ENCODE measurements at places on chromosomes 12 and 14.

- DNase-seq: no peak
Measured at GRCh38 chr12:98901189-98901588, 256.1 kb downstream of the APAF1 start.

DNA sequence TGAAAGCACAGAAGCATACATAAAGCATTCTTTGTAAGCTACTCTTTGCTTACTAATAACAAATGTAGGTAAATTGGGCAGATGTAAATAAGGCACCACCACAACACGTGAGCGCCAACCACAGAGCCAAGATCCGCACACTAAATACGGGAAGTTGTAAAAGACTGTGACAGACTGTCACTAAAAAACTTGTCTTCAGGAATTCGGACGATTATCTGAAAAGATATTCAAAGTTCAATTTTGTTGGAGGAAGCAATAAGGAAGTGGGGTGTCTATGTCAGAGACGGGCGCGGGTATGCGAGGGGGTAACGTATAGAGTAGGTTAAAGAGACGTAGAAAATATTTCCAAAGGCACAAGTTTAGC, 1.5 kb upstream of the HSP90B1 start:
- DNase-seq: peak; percentile 42

DNA sequence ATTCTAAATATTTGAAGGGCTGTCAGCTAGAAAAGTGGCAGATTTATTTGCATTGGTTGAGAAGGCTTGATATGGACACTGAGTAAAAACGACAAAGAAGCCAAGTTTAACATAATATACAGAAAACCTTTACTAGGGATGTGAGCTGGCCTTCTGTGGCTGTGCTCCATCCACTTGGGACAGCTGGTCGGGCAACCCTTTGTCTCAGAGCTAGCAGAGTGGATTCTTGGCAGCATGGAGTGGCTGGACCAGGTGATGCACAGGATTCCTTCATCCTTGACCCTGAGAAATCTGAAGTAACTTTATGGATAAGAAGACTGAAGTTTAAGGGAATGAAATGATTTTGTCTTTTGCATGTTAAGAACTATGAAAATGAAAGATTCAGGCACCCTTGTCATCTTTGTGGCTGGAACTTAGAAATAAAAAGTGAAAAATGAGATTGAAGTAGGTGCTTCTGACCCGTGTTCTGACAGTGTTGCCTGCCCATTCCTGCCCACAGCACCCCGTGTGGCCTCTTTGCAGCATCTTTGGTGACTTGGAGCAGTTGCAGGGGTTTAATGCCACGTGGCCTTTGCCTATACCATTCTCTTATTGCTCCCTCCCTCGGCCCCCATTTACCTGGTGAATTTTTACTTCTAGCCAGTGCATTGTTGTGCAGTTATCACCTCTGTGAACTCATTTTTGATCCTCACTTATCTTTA, 32.6 kb downstream of the PELI2 start:
- DNase-seq: no peak

GRCh38 chr12:41530441-41530840, 342.3 kb downstream of the PDZRN4 start:
- no peak for DNase-seq

GRCh38 chr12:104662203-104662602, 205.5 kb downstream of the CHST11 start:
- no peak for DNase-seq

DNA sequence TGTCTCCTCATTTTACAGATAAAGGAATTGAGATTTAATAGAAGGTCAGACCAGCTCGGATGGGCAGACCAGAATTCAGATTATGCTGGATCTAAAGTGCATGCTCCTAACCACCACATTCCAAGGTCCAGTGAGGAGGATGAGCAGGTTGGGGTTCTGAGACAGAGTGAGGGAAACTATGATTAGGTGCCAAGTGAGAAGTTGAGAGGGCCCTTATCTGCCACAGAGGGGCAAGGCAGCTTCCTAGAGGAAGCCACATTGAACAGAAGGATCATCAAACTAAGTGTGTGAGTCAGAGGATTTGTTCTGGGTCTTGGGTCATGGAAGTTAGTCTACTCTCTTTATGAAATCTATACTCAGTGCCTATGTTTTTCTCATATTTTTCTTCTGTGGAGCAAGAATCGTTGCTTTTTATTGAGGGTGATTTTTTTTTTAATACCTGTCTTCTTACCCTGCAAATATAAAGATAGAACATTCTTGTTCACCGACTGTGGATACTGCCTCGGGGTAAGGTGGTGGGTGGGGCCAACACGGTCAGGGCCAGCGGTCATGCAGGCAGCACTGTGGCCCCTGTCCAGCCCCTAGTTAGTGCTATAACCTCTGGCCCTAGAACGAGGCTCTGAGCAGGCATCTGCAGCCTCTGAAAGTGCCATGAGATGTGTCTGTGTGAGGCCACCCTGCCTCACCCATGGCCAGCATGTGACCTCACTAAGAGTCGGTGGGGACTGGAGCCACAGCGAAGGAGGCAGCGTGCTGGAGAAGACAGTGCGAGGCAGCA, 55.6 kb upstream of the PTHLH start:
- no peak for DNase-seq

- DNase-seq: no peak
Measured at GRCh38 chr14:67653651-67654280, 20.7 kb downstream of the VTI1B start.

DNA sequence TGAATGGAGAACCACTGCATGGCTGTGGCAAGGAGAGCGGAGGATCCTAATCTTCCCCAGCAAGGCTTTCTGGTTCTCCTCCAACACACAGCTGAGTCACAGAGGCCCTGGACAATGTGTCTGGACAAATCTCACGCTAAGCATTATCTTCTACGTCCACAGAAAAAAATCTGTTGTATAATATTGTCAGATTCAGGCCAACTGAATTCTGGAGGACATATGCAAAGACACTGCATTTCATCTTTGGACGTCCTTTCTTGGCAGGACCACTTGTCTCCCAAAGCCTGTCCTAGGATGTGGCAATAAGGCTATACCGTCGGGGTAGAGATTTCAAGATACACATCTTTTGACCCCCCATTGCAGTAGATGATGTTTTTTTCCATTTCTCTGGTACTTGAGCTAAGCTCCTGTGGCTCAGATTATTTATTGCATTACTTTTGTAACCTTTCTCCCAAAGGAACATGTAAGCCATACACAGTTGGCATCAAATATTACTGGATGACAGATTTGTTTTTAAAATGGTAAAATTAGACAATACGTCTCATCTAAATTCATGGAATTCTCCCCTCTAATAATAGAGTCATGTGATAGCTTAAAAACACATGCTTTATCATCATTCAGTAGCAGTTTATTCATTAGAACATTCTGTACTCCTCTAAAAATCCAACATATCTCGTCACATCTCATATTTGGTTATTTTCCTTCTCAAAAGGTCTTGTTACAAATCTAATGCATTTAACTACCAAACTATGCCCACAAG, 19.4 kb downstream of the LMO3 start:
- no peak for DNase-seq

DNA sequence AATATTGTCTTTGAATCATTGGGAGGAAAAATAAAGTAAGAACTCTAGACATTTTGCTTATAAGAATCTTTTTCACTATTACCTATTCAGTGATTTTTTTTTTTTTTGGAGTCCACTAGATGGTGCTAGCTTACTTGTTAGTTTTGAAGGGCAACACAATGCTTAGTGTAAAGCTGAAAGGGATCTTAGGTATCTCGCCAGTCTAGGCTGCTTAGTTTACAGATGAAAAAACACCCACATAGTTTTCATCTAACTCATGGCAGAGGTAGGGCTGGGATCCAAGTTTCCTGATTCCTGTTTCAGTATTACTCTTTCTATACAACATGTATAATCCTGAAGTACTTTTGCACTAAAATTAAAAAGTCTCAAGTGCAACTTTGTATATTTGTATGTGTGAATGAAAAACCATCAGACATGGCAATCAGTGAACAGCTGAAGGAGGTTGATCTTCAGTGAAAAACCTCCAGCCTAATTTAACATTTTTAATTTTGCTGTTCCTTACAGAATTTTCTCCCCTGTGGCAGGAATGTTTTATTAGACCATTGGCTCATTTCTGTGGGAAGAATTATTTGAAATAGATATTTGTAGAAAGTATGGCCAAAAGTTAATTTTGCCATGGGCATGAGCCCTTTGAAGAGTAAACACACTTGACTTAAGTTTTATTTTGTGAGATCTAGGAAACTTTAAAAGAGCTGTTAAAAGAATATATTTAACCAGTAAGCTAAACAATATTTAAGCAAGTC, 40.7 kb downstream of the LRRIQ1 start:
- DNase-seq: peak; percentile 91

DNA sequence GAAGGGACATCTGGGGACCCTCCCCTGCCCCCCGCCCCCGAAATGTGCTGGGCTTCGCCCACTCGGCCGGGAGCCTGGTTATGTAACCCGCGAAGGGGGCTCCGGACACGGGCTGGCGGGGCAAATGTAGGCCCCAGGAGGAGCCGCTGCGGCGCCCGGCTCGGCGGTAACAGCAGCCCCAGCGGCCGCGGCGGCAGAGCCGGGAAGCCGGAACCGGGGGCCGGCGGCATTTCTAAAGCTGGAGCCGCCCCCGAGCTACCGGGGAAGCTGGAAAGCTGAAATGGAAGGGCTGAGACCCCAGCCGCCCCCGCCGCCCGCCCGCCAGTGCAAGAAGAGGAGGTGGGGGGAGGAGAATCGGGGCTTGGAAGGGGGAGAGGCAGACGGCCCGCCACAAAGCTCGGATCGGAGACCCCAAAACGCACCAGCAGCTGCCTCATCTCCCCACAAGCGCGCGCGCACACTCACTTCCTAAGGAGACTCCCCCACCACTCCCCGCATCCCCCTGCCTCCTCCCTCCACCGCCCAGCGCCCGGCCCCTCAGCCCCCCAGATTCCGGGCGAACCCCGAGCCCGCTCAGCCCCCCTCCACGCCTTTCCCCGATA, 1.5 kb downstream of the KDM2B start:
- peak; percentile 50 for DNase-seq

DNA sequence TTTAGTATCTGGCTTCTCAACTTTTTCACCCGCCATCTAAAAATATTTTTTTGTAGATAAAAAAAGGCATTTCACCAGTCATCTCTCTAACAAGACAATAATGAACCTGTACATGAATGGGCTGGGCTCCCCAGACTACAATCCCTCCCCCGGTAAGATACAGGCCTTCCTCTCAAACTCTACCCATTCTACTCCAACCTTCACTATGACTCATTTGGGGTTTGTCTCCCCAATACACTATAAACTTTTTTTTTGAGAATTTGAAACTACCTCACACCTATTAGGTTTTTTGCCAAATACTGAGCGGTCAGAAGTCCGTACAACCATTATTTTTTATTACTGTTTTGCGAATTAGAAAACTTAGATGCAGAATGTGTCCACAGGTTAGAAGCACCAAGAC, 784 bp downstream of the RPL6 start:
- DNase-seq: peak; percentile 59

DNA sequence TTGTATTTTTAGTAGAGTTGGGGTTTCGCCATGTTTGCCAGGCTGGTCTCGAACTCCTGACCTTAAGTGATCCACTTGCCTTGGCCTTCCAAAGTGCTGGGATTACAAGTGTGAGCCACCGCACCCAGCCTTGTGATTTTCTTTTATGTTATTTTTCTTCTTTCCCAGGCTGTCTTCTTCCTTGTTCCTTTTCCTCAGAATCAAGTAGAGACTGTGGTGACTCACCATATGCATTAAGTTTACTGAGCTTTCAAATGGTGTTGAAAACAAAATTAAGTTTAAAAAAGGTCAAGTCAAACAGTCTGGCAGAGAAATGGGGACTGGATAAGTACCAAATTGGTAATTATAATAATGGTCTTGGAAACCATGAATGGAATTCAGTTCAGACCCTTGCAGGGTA, 5.7 kb downstream of the ARPC3 start:
- DNase-seq: no peak

DNA sequence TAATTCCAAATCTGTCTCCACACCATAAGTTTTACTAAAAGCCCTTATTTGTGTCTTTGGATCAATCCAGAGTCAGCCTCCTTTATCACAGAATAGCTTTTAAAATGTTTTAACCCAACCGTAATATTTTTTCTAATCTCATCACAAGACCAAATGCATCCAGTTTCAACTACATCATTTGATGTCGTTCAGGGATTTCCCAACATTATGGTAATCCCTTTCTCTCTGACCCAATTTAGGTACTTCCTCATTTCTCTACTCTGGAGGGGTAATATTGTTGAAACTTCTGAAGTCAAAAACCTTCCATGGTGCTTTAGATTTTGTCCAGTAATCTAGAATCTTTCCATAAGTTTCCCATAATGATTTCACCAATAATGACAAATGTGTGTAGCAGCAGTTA, 596.8 kb downstream of the SOX5 start:
- no peak for DNase-seq

DNA sequence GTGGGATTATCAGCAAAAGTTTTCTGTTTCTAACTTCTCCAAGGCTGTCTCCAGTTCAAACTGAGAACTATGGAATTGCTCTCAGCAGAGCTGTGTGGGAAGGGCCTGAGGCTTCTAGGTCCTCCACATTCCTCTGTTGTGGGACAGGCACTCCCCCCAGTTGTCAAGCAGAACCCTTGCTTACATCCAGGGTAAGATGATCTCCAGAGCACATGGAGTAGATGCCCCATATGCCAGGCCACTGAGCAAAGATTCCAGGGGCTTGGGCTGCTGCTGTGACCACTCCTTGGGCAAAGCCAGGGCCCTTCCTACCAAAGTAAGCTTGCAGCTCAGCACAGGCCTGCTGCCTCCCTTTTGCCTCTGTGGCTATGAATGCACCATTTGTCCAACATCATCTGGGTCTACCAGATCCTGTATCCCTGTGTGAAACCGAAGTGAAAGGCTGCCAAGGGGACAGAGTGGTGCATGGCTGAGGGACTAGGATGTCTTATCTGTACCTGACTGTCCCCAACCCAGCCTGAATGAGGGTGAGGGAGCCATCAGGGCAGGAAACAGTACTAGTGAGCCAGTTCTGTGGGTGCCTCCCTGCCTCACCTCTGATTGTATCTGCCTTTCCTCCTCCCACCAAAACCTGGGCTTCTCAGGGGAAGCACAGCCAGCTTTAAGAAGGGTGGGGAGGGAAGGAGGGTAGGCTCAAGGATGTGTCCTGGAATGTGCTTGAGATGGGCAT, 13.1 kb upstream of the ESPL1 start:
- DNase-seq: no peak

DNA sequence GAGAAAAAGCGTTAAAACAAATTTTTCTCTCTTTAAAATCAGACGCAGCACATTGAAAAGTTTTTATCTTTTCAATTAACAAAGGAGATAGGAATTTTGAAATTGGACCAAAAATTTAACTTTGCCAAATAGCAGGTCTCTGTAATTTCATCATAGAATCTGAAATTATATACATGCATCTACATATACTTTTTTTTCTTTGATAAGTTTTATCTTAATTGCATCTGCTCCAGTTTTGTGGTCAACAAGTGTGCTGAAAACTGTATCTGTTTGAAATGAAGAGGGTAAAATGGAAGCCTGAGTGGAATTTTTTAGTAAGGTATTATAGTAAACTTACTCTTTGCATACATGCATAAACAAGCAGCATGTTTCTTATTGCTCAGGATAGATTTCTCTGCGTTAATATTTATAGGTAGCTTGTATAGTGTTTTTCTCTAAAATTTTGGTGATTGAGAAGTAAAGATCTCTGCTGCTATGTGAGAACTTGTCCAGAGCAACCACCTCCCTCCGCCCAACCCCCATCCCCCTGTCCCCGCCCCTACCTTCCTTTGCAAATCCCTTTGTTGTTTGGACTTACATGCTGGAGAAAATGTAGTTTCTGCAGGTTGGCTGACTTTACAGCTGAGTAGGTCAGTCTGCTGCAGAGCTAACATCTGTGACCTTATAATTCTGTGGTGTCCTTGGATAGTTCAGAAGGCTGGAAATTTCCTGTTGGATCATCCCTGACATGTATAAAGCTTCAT, 64.6 kb downstream of the VRK1 start:
- no peak for DNase-seq

GRCh38 chr12:92400006-92400405, 254.4 kb upstream of the BTG1 start:
- no peak for DNase-seq

GRCh38 chr14:68568907-68569897, 223.7 kb downstream of the ZFP36L1 start:
- DNase-seq: no peak
